ENCODE measurements at places on chromosomes 13 and 19.

DNA sequence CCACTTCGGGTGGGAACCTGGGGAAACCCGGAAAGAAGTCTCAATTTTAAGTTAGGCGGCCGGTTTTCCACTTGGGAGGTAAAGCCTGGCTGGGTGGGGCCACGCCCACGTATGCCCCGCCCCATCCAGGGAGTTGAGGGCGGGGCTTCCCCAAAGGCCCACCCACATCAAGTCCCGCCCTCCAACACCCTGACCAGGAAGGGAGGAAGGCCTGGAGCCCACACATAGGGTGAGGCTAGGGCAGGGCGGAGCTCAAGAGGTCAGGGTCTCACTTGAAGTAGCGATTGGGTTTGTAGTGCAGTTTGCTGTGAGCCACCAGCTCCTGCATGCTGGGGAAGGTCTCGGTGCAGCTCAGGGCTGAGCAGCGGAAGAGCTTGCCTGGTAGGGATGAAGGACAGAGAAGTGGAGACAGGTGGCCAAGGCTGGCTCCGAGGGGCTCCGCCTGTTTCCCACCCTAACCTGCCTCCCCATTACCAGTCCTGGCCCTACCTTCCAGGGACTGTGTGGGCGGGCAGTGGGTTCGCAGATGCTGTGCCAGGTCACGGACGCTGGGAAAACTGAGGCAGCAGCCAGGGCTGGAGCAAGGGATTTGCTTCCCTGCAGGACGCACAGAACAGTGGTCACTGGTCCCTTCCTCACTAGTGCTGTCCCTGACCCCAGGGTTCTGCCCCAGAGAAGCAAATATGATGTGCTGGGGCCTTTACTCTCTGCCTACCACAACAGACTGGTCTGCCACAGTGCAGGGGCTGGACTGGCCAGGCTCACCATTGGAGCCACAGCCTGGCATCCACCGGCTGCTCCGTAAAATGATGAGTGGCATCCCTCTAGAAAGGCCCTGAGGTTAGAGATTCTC lies 1.6 kb downstream of the ZNF414 start:
- no peak for DNase-seq

GRCh38 chr19:647566-648284 lies 8.0 kb downstream of the FGF22 start:
- no peak for DNase-seq

DNA sequence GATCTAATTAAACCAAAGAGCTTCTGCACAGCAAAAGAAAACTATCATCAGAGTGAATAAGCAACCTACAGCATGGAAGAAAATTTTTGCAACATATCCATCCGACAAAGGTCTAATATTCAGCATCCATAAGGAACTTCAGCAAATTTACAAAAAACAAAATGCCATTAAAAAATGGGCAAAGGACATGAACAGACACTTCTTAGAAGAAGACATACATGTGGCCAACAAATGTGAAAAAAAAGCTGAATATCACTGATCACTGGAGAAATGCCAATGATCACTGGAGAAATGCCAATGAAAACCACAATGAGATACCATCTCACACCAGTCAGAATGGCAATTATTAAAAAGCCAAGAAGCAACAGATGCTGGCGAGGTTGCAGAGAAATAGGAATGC lies 32.5 kb downstream of the ZNF582 start:
- DNase-seq: no peak

DNA sequence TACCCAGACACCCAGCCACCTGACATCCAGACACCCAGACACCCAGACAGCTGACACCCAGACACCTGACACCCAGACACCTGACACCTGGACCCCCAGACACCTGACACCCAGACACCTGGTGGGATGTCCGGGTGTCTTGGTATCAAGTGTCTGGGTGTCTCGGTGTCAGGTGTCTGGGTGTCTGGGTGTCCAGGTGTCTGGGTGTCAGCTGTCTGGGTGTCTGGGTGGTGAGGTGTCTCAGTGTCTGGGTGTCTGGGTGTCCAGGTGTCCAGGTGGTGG lies 18.6 kb downstream of the C19orf12 start:
- no peak for DNase-seq

GRCh38 chr13:45303026-45303425 lies 38.0 kb downstream of the TPT1 start:
- DNase-seq: no peak

All from NCI-H2081 treated with DMSO at 0.1 percent for 48 hours (cell line).